ENCODE measurements at places on chromosomes 1 and 21.

GRCh38 chr21:32547018-32547417 is 38.3 kb downstream of the TCP10L start:
- no peak for DNase-seq

- no peak for DNase-seq
Observed at GRCh38 chr1:206651958-206652890, 16.9 kb downstream of the DYRK3 start.

DNA sequence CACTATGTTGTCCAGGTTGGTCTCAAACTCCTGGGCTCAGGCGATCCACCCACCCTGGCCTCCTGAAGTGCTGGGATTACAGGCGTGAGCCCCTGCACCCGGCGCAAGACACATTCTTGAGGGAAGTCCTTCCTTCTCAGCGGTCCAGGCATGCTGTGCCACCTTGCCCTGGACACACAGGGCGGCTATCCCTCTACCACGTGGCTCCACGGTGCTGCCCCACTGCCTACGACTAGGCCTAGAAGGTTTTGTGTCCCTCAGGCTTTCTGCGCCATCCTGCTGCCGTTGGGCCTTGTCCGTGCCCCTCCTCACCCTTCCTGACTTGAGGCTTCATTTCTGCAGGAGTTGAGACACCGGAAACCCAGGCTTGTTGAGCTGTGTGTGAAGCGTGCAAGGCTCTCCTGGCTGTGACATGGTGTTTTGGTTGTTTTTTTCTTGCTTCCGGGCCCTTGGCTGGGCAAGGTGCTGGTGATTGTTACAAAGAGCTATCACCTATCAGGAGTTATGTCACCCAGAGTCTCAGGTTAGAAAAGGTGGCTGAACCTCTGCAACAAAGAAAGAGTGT is 13.9 kb downstream of the C1orf174 start:
- DNase-seq, result no peak

GRCh38 chr1:178485541-178485981 is 11.2 kb downstream of the CLEC20A start:
- DNase-seq, result no peak

GRCh38 chr1:86648255-86648654 is 56.1 kb upstream of the SH3GLB1 start:
- peak; percentile 63 for DNase-seq

DNA sequence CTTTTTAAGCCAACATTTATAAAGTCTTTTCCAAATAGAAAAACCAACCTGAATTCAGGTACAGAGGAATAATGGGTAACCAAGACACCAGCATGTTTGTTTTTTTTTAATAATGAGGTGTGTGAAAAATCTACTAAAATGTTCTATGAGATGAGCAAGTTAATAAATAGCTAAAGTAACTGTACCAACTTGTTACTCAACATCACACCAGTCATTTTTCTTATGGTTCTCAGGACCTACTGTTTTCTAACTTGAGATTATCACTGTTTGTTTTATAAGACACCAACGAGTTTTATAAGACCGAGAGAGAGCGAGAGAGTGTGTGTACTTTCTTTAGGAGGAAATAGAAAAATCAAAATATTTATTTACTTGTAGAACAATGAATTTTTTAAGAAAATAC is 12.4 kb downstream of the ELK4 start:
- DNase-seq, result no peak

GRCh38 chr1:221801251-221801661 is 59.4 kb upstream of the DUSP10 start:
- no peak for DNase-seq

GRCh38 chr1:98921817-98922216 is 82.8 kb downstream of the PLPPR5 start:
- no peak for DNase-seq

DNA sequence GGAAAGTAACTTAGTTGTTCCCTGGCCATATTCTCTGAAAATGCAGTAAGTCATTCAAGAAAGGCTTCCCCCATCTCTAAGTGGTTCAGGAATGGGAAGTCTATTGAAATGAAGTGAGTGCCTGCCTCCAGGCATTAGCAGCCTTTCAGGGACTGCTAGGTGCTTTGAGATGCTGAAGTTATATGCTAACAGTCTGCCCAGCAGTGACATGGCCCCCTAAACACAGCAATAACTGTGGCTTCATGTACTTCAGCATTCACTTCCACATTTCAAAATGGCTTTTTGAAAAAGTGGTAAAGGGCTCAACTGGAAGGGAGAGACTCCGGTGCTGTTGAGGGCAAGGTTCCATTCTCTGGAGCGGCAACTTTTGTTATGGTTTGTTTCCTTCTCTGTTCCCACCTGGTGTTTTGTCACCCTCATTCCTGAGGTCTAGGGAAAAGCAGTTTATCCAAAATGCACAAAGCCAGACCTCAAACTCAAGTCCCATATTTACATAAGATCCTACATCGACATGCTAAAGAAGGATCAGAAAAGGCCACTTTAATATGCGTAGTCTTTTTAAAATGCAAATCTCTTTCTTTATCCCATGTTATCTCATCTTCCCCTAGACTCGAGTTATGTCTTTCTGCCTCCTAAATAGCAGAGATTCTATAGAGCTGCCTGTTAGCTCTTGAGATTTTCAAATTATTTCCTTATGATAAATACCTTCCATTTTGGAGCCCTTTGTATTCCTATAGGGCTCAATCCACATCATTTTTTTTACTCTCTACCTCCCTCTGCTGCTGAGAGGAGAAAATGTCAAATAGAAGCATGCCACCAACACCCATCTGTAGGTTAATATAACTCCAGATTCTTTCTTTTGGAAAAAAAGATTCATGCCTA is 34.2 kb upstream of the LRRC8C start:
- no peak for DNase-seq

DNA sequence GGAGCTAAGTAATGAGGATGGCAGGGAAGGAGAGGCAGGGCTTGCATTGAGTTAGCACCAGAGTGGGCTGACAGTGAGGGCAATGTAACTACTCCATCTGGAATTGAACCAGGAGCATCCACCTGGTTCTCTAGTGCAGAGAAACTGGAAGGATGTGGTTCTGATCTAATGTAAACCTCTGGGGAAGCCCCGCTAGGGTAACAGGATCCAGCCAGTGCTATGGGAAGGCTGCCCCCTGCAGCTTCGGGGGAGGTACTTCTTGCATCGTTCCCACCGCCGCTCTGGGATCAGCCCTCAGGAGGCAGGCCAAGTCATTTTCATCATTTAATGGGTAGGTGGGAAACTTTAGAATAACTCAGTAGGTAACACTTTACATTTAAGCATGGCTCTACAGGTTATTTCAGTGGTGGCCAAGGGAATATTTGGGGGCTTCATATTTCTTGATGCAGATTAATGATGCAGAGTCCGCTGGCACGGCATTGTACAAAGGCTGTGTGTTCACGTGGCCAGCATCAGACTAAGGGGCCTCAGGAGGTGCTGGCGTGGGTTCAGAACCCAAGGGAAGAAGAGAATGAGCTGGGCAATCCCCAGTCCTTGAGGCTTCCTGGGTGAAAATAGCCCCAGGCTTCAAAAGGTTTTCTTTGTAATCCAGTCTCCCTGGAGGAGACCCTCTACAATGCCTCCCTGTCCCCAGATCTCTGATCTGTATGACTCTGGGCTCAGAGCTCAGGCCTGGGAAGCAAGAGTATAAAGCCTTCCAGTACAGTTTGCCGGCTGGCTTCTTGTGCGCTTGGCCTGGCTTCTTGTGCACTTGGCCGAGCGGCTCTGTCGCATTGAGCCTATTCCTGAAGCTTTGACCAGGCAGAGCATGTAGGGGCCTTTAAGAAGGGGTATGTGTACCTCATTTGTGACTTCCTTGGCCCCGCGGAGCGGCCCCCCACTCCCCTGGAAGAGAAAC is 26.4 kb upstream of the KAZN start:
- DNase-seq, result peak; percentile 5

GRCh38 chr1:115453666-115454065 is 115.6 kb upstream of the NGF start:
- no peak for DNase-seq

DNA sequence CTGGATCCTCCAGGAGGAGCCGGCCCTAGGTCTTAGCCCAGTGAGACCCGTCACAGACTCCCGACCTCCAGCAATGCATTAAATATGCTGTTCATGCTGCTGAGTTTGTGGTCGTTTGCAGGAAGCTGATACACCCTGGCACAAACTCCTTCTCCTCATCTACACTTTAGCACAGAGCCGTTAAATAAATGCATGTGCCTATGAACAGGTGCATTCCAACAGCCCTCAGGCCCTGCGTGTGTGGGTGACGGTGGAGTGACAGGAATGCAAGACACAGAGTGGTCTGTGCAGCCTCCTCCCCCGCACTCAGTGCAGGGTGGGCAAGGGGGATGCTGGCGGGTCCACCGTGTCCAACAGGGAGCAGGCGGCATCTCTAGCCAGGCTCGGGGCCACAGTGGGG is 106.6 kb upstream of the TMPRSS2 start:
- DNase-seq, result no peak

GRCh38 chr1:46086576-46086975 is 45.9 kb downstream of the PIK3R3 start:
- DNase-seq, result no peak

Measured in A172 (cell line).